ENCODE measurements at places on chromosomes 11 and 22. TPM values are rescaled to one million over a fixed set of nuclear protein-coding genes. Genes with fewer than 3 reads are reported as not detected.

The GGTLC3 gene
- total RNA-seq, result not detected

The RHOD gene
- 11.6 TPM for total RNA-seq

The EWSR1 gene
- total RNA-seq, result 91.2 TPM

The SGSM1 gene
- total RNA-seq, result not detected

The C11orf86 gene
- total RNA-seq, result not detected

The MSANTD4 gene
- 25.6 TPM for total RNA-seq

The IFITM1 gene
- total RNA-seq, result 20.1 TPM

The LRP4 gene
- total RNA-seq, result 3.2 TPM

Data from bronchial smooth muscle cell (primary cell).